ENCODE measurements at places on chromosomes 2 and 18.

DNA sequence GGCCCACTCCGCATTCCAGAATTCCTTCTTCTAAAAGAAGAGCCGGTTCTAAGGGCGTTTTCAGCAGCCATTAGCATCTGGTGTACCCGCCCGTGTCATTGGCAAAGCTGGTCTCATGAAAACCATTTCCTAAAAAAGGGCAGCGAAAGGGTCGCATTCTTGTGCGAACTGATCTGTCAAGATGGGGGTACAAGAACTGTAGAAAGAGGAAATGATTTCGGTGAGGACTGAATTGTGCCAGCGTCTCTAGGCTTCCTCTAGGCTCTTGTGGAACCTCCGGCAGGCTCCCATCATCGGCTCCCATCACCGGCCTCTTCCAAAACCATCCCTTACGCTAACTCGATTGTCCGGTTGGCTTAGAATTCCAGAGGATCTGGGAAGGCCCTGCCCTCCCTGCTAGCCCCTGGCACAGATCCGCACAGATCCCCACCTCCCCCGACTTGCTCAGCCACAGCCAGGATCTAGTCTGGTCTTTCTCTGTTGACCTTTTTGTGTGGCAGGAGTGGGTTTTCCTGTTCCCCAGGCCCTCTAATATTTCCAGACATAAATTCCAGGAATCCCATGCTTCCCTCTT lies 1.3 kb downstream of the RAB31 start:
- DNase-seq = no peak

DNA sequence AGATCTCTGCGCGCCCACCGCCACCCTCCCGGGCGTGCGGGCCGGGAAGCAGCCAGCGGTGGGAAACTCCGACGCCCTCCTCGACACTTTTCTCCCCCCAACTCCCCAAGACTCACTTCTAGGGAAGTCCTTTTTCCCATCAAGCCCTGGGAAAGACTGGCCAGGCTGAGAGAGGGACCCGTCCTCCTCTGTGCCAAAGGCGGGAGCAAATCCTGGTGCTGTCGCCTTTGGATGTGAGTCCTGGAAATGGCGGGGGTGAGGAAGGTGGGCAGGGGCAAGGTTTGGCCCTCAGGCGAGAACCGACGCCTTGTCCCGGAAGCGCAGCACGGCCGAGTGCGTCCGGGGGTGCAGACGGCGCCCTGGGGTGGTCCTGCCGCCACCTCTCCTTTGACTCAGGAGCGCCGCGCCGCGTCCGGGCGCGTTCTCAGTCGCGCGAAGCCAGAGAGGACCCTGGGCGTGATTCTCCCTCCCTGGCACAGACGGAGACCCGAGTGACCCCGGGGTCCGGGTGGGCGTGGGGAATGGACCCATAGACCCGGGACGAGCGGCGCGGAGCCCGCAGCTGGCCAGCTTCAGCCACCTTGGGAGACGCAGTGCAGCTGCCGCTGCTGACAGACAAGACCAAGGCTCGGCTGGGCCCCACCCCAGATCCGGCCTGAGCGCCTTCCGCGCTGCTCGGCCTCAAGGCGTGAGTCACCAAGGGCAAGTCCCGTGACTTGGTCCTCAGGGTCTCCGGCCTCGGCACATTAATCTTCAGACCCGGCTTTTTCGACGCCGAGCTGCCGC lies 3.5 kb upstream of the LBX2 start:
- DNase-seq = no peak

DNA sequence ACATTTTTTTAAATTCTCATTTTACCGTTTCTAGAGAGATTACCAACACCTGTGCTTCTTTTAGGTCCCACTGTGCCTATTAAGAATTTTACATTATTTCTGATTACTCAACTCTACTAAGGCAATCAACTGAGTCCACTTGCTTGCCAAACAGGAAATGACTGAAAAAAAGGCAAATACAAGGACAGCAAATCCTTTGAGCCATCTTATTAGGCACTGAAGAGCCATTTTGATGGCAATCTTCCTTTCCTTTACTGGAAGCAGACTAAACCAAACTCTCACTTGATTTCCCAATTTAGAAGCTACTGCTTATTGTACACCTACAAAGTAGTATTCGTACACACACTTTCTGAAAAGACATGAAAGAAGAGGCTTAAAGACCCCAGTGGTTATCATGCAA lies 121.4 kb upstream of the COL3A1 start:
- DNase-seq = no peak

DNA sequence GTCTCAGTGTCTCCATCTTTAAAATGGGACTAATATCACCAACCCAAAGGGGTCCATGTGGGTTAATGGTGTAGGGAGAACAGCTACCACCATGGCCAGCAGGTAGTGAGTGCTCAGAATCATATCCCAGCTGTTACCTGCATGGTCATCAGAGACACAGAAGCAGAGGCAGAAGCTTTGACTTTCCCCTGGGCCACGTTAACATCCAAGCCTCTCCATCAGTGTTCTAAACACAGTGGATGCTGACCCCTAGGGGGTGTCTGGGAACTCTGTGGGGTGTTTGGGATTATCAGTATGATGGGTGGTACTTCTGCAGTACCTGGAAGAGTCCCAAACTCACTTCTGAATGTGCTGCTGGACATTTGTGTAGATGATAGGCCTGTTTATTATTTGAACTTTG lies 93.6 kb downstream of the GYPC start:
- no peak for DNase-seq

GRCh38 chr2:175154661-175155082 lies 13.3 kb downstream of the ATF2 start:
- peak; percentile 60 for DNase-seq

DNA sequence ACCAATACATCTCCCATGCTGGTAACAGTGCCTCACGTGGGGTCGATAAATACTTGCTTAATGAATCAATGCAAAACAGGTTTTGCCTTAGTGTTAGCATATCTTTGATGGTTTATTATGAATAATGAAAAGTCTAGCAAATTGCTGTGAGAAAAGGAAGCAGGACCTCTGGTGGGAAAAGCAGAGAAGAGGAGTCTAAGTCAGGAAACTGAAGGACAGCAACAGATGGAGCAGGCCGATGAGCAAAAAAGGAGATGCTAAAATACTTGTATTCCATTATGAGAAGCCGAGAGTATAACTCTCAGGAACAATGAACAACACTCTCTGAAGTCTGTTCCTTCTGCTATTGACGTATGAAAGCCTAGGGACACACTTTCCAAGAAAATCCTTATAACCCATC lies 555.2 kb upstream of the KLHL29 start:
- no peak for DNase-seq

GRCh38 chr18:32238635-32239268 lies 48.9 kb downstream of the MEP1B start:
- no peak for DNase-seq

GRCh38 chr2:158478237-158478636 lies 21.5 kb downstream of the PKP4 start:
- DNase-seq = no peak

DNA sequence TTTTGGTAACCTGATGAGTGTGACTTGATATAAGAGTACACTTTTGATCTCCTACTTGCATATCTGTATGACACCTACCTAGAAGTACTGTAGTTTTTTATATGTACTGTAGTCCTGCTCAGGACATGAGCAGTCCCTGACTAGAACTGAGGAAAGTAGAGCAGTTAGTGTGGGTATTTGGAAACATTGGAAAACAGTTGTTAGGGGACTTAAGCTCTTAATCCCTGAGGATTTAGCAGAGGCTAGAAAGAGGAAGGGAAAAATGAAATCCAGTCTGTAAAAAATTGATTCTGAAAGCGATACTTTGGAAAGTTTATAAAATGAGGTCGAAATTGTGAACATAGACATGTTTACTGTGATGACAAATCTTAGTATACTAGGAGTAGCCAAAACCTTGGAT lies 125.6 kb downstream of the NCOA1 start:
- no peak for DNase-seq

DNA sequence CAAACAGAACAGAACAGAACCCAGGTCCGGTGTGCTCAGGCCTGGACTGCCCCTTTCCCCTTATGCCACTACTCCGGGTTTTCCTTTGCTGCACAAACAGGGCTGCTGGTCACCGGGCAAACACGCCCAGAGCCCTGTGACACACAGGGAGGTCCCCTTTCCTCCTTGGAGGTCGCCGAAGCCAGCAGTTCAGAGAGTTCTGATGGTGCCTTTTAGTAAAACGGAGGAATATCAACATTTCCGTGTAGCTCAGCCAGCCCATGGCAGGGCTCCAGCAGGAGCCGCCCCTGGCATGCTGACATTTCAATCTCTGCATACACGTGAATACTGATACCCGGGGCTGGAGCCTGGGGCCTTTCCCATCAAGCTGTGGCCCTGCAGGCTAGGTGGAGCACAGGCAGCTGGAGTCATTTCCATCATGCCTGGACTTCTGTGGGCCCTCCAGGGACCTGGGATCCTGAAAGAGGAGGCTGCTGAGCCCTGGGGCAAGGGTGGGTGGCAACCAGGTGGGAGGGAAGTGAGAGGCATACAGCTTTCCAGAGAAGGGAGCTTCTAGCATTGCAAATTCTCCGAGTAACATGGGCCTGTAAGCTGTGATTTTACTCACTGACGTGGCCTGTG lies 91.4 kb upstream of the PXDN start:
- no peak for DNase-seq

GRCh38 chr2:230542751-230543150 lies 126.8 kb downstream of the SP100 start:
- peak; percentile 40 for DNase-seq

- DNase-seq = no peak
Observed at GRCh38 chr18:7174344-7175095, 56.4 kb upstream of the LRRC30 start.

DNA sequence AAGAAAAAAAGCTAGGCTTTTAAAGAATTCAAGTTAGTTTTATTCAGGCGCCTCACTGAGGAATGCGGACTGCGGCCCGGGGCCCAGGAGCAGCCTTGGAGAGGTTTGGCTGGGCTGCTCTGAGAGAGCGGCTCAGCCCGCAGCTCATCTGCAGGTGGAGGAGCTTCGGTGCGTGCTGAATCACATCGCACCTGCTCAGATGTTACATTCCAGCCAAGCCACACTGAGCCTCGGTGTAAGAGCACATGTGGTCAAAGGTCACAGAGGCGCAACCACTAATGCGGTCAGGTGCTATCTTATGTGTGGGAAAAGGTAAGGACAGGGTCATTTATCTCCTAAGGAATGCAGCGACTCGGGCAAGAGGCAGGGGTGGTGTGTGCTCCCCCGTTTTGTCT lies 17.1 kb upstream of the CNDP1 start:
- DNase-seq = no peak

GRCh38 chr2:177531706-177532105 lies 139.1 kb downstream of the AGPS start:
- DNase-seq = no peak

GRCh38 chr2:180905461-180905860 lies 74.9 kb upstream of the UBE2E3 start:
- DNase-seq = no peak

GRCh38 chr2:37679072-37679695 lies 7.7 kb upstream of the CDC42EP3 start:
- DNase-seq = no peak

GRCh38 chr2:28096421-28096820 lies 205.9 kb downstream of the BABAM2 start:
- peak; percentile 32 for DNase-seq
